ENCODE measurements at places on chromosomes 4 and X. TPM values are rescaled to one million over a fixed set of nuclear protein-coding genes. Genes with fewer than 3 reads are reported as not detected.

SPP1 gene
- 0.67 TPM for total RNA-seq

STARD8 gene
- 7.9 TPM for total RNA-seq

SASH3 gene
- 102 TPM for total RNA-seq

- DNase-seq: no peak
These were observed 1.6 kb downstream of the SEPTIN11 start for GRCh38 chr4:76950956-76951671.

GRCh38 chrX:51608766-51609165 is 9.9 kb downstream of the CENPVL3 start:
- DNase-seq: no peak

- DNase-seq: peak; percentile 21
These were observed 401 bp downstream of the SOWAHD start for GRCh38 chrX:119758731-119759247.

GRCh38 chr4:150135134-150135772 is 57.0 kb downstream of the DCLK2 start:
- no peak for DNase-seq
